Hair follicle dermal papilla cell (primary cell): ENCODE measurements at places on chromosomes 5 and 9. TPM values are rescaled to one million over a fixed set of nuclear protein-coding genes. Genes with fewer than 3 reads are reported as not detected.

BBLN gene
- total RNA-seq = 24.2 and 27.6 TPM in 2 replicates

FBXW11 gene
- total RNA-seq = 90.7 and 98.0 TPM in 2 replicates

NPR3 gene
- total RNA-seq = 21.4 and 31.9 TPM in 2 replicates

ZNF879 gene
- 4.2 and 6.2 TPM in 2 replicates for total RNA-seq

PCDHGC4 gene
- 6.3 and 6.5 TPM in 2 replicates for total RNA-seq

PCBD2 gene
- 5.3 and 5.7 TPM in 2 replicates for total RNA-seq

TAF11L5 gene
- not detected in 2 replicates for total RNA-seq
